ENCODE measurements at places on chromosomes 12 and 14.

DNA sequence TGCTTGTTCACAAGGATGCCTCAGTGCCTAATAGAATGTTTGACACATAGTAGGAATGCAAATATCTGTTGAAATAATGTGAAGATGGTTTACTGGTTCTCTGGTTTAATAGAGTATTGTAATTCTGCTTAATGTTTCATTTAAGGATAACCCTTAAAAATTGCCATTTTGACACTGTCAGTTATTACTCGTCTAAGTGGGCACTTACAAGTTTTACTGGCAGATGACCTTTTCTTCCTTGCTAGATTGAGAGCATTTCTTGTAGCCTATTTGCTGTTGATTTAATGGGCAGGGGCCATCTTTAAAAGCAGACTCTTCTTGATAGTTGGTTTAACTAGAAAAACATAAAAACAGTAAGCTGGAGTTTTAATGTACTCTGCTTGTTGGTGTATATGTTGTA lies 1.9 kb downstream of the TMEM263 start:
- no peak for DNase-seq

- no peak for DNase-seq
Observed at GRCh38 chr14:37969511-37969979, 238.2 kb upstream of the SSTR1 start.

DNA sequence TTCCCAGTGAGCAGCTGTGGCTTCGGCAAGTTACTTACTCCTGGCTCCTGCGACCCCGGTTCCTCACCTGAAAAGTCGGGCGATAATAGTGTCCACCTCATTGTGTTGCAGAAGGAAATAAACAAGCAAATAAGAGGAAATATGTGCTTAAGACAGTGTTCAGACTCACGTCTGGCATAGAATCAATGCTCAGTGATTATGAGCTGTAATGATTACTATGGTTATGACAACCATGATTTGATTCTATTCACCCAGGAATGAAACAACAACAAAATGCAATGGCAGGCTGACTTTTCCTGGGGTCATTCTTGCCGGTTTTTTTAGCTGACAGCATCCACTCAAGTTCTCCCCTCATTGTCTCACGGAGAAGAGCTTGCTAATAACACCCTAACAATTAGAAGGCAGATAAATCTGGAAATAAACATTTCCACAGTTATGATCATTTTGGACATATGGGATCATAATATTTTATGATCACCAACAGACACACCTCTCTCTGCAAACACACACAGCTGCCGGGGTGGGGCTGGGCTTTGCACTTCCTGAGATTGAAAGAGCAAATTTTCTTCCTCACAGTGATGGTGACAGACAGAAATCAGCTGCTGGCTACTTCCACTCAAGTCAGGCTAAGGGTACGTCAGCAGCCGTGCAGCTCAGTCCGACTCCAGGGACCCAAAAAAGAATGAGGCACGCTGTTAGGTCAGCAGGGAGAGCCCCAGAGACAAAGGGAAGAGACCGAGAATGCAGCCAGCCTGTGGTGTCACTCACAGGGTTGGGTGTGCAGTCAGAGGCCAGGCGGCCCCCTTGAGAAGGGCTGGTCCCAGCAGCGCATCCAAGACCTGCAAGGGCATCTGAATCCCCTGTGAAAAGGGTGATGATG lies 158.0 kb downstream of the RIMBP2 start:
- DNase-seq = no peak

GRCh38 chr12:4169531-4169930 lies 104.0 kb upstream of the CCND2 start:
- no peak for DNase-seq

- no peak for DNase-seq
Observed at GRCh38 chr14:61492474-61492873, 171.1 kb downstream of the PRKCH start.
